Sciatic nerve (tissue), 2 donors: ENCODE measurements at places on chromosomes 7 and 10. TPM values are rescaled to one million over a fixed set of nuclear protein-coding genes. Genes with fewer than 3 reads are reported as not detected.

- DNase-seq = no peak
These were observed 80.2 kb downstream of the RNF133 start for GRCh38 chr7:122618585-122619189.

GRCh38 chr10:12500381-12501303, 151.3 kb downstream of the CAMK1D start:
- no peak for DNase-seq

DNA sequence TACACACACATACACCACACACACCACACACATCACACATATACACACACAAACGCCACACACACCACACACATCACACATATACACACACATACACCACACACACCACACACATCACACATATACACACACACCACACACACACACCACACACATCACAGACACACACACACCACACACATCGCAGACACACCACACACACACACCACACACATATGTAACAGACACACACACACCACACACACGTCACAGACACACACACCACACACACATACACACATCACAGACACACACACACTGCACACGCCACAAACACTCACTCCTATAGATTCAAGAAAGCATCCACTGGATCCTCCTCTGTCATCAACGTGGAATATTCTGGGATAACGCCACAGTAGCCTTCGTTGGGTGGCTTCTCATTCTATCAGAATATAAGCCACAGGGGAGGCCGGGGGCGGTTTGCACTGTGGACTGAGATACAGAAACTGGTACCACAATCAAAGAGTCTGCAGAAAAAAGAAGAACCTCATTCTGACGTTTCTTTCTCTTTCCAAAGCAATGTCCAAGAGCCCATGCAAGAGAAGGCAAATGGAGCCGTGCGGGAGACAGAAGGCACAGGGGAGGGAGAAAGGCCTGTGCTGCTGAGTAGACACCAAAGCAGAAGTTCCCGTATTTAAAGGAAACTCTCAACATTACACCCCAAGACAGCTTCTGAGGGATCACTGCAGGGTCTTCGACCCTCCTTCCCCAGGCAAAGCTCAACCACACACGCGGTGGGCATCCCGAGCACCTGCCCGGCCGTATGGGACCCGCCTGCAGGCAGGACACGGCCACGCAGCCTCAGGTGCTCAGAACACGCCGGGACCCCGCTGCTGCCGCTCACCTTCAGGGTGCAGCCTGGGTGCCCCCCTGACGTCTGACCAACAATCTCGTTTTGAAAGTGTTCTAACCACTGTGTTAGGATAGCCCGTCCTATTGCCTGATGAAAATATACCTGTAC, 321.2 kb downstream of the DNAJB6 start:
- DNase-seq = peak; percentile 47

GRCh38 chr7:137772748-137773147, 74.0 kb downstream of the DGKI start:
- no peak for DNase-seq

Gene SFTPA2
- total RNA-seq = 5.1 TPM

- no peak for DNase-seq
These were observed 25.0 kb downstream of the ABLIM1 start for GRCh38 chr10:114632869-114633715.

DNA sequence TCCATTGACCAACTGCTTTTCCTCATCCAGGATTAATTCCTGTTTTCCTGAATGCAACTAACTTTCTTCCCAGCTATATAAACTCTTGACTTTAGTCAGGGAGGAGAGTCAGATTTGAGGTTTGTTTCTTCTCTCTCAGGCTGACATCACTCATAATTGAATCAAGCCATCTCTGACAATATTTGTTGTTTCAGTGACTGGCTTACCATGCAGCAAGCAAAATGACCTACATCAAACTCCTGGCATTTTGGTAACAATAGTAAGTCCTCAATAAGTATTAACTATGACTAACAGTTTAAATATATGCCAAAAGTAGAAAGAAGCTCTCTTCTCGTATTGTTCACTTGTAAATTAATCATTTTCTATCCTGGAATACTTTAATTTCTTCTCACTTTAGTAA, 625.7 kb upstream of the KCND2 start:
- no peak for DNase-seq

DNA sequence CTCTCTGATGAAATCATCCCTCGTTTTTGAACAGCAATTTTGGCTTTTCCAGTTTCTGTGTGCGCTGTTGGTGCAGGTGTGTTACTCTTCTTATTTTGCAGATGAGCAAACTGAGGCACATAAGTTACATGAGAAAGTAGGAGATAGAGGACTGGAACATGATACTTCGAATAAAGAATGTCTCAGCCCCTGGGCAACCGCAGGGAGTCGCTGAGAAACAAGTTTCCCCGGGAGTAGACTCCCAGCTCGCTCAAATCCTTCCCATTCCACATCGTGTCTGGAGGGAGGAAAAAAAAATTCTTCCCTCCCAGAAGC, 18.0 kb downstream of the MXI1 start:
- DNase-seq = no peak

DNA sequence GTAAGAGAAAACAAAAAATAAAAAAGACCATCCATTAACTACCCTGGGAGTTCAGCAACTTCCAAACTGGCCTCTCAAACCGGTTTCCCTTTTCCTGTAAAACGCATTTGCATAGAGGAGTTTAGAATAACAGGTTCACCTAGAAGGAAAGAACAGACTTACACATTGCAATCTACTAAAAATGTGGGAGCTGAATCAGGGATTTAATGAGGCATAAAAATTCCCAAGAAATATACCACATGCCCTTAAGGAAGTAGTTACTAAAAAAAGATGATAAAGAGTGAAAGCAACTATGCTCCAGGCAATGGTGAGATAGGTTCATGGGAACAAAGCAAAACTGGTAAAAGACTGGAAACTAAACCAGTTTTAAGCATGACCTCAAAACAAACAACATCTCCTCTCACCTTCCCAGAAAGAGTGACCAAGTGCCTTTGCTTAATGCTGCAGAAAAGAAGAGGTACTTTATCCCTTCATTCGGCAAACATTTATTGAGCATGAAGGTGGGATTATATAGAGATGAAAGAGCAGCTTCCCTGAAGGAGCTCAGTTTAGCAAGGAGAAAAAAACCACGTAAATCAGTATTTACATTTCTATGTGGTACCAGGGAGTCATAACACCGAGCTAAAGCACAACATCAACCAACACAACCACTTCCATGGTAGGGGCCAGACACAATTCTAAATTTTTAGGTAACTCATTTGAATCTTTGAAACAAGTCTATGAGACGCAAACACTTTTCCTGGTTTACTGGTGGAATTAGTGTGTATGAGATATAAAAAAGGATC, 152.8 kb downstream of the SGMS1 start:
- DNase-seq = no peak

- no peak for DNase-seq
These were observed 186.7 kb downstream of the TPK1 start for GRCh38 chr7:144649120-144649519.

- no peak for DNase-seq
These were observed 466.5 kb downstream of the PLXNA4 start for GRCh38 chr7:132109769-132110168.

- DNase-seq = peak; percentile 76
These were observed 81.9 kb upstream of the CALN1 start for GRCh38 chr7:72493850-72494661.

DNA sequence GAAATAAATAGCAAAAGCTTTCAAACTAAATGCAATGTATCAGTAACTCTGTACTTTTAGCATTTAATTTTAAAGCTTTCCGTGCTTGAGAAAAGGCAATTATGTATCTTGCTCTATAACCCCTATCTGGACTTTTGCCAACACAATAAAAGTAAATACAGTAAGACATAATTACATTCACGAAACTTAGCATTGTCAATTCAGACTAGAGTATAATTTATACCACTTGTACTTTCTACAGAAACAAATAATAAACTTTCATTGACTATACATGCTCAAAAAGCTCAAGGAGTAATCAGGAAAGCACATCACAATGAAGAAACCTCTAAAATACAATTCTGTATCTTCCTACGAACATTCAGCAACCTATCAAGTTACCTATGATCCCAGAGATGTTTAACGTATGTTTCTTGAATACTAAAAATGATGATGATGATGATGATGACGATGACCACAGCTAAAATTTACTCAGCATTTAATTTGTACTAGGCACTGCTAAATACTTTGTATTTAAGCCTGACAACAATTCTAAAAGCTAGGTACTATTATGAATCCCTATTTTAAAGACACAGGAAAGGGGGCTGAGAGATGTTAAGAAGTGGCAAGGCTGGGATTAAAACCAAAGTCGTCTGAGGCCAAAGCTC, 44.9 kb downstream of the MINDY3 start:
- DNase-seq = no peak

Gene TMEM72
- total RNA-seq = not detected

DNA sequence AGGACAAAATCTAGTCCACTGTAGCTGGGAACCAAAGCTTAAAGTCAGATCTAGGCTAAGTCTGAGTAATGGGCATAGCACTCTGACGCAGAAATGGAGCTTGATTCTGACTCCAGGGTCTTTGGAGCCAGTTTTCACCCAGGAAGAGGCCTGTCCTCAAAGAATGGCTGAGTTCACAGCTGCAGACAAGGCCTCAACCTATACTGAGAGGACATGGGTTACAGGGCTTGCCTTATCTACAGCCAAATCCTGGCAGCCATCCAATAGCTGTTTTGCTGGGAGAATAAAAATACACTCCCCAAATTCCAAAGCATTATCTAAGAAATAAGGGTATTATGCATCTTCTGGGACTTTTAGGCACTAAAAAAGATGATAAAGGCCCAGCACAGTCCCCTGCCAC, 154.8 kb downstream of the RAPGEF5 start:
- no peak for DNase-seq

- no peak for DNase-seq
These were observed 15.2 kb downstream of the STK32C start for GRCh38 chr10:132292287-132293200.

DNA sequence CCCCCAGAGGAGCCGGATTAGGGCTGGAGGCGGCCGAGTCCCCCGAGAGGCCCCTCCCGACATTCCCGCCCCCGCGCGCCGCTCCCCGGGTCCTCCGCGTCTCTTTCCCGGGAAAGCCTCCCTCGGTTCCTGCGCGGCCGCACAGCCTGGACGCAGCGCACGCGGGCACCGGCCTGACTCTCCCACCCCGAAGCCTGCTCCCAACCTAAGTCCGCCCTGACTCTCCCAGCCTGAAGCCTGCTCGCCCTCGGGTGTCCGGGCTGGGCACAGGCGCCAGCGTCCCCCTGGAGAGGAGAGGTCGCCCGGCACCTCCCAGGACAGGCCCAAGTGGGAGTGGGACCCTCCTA, 441 bp upstream of the VENTX start:
- DNase-seq = no peak

Gene DNAJC12
- total RNA-seq = 5.1 TPM

GRCh38 chr7:150359622-150360362, 8.8 kb upstream of the REPIN1 start:
- peak; percentile 21 for DNase-seq

Gene OR2A42
- 0.27 TPM for total RNA-seq

- no peak for DNase-seq
These were observed 65.3 kb downstream of the CARD11 start for GRCh38 chr7:2978408-2978807.

GRCh38 chr7:30998180-30998579, 34.4 kb downstream of the GHRHR start:
- DNase-seq = no peak

Gene DDC
- not detected for total RNA-seq

DNA sequence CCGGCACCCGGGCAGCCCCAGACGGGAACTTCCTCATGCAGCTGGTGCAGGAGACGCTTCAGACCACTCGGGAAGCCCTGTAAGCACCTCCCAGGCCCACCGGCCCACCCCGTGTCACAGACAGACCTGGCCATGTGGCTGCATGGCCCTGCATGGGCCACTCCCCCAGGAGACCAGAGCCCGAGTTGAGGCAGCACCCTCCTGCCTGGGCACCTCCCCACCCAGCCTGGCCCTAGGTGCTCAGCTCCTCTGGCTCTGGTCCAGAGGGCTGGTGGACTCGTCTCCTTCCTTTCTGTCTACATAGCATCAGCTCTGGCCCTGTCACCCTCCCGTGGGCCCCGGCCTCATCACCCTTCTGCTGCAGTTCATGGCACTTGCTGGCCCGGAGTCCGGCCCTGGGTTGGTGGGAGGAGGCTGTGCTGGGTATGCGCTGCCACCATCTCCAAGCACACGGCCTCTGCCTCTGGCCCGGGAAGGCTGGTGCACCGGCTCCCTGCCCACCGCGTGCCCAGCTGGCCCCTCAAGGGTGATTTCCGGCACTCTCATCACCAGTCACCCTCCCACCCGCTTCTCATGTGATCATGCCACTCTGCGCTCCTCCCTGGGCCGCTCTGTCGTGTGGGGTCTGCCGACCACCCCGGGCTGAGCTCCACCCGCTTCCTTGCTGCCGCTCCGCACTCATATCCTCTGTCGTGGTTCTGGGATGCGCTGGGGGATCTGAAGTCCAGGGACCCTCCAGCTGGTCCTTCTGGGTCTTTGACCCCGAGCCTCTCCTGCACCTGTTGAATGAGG, 53.1 kb upstream of the DPYSL4 start:
- DNase-seq = no peak

DNA sequence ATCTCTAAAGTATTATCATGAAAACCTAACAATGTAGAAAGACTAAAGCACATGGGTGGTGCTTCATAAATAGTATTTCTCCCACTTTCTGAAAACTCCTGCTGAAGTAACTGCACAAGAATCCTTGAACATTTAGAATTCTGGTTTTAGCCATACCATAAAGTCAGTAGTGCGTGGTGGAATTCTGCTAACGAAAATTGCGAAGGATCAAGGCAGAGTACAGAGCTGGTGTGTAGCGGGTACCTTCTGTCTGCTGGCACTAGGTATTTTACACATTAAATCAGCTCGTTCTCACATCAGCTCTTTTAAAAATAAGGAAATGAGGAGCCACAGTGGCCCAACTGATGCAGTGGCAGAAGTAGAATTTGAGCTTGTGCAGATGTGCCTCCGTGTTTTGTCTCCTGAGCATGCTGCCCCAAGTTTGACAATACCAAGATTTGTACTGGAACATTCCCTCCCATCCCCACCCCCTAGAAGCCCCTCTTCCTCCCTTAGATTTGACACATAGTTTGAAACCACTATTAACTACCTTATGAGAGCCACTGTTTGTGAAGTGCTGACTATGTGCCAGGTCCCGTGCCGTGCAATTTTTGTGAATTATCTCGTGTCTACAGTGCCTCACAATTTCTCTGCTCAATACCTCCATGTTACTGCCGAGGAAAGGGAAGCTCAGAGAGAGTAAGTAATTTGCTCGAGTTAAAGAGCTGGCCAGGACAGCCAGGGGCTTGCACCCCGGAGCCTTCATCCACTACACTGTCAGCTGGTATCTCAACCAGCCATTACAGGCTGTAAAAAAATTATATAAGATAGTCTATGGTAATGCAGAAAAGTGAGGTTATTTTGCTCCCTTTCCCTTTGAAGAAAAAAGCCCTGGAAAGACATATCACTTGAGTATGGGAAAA, 66.9 kb downstream of the EGFR start:
- no peak for DNase-seq

Gene ABI1
- 50.4 TPM for total RNA-seq

- no peak for DNase-seq
These were observed 59.3 kb downstream of the ABCC2 start for GRCh38 chr10:99841746-99842145.
